ENCODE measurements at places on chromosomes 7 and 10.

GRCh38 chr10:114058297-114058696 lies 14.6 kb downstream of the ADRB1 start:
- DNase-seq, result no peak

- no peak for DNase-seq
These were observed 73.2 kb downstream of the RNF216 start for GRCh38 chr7:5708271-5708670.

GRCh38 chr7:27171637-27172314 lies 2.3 kb downstream of the HOXA10 start:
- DNase-seq, result no peak

DNA sequence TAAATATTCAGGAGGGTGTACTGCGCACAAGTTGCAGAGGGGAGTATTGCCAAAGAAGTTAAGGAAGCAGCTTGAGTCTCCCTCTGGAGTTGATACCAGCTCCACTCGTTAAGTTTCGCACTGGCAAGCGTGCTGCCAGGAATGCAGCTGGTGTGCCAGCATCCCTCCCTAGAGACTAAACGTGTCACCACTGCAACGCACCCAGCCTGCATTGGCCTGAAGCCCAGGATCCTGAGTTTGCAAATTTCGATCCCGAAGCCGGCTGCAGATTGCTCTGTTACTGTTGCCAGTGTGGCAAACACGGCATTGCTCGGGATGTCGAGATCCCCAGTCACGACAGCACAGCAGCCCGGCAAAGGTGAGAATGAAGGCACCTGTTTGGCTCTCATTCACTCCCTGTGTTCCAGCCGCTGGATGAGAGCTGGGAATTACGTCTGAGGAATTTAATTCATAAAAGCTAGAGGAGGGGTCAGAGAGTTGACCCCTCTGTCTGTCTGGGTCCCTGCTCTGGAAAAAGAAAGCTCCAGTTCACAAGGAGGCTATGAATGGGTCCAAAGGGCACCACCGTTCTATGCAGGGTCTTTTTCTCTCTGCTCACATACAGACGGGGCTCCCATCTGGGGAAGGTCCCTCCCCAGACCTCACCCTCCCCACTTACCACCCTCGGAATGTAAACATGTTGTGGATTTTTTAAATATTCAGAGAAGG lies 61.0 kb downstream of the NRP1 start:
- no peak for DNase-seq

DNA sequence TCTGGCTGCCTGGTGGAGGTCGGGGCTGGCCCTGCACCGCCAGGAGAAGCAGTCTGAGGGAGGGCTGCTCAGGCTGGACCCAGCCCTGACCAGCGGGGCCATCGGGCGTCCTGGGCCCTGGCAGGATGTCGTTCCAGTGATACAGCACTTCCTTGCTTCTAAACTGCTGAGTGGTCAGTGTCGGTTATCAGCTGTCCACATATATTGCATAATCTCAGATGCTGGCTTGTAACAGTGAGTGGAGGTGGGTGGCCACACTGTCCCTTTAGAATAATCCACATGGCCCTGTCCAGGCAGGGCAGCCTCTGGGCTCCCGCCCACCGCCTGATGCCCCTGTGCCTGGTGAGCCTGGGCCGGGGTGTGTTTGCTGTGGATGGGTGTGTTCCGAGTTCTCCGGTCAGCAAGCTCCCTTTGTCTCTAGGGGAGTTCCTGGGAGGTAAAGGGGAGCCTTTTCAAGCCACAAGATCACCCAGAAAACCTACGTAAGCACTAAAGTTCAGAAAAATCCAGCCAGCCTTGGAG lies 86.1 kb downstream of the LHPP start:
- no peak for DNase-seq

DNA sequence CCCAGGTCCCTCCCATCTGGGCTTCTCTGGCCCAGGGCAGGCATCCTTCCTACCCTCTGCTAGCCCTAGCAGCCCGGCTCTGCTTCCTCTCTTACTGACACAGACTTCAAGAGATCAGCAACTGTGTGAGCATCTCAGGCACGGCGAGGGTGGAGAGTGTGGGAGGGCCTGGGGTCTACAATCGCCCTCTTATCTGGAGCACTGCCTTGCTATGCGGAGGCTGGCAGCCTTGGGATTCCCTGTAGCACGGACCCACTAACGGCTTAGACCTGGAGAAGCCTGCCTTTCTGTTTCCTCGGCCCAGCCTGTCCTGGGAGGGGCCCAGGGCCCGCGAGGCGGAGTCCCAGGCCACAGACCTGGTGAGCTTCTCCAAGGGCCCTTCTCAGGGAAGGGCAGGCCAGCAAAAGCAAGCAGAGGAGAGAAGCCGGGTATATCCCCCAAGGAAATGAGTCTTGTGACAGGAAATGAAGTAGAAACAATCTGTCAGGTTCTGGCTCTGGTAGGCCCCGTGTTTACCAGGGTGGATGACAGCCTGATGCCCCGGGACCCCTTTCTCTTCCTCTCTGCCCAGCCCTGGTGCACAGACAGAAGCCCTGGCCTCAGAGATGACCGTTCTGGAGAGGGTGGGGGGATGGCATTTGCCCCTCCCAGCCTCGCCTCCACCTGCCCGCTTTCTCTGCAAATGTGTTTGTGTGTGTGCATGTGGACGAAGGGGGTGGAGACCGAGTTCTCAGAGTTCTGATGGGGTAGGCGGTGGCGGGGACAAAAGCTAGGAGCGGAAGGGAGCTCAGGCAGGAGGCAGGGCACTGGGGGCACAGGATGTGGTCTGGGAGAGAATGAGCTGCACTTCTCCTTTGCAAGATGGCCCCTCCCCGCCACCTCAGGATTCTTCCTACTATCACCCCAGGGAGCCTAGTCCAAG lies 2.5 kb downstream of the LRCH4 start:
- DNase-seq, result peak; percentile 29

- DNase-seq, result no peak
These were observed 7.7 kb upstream of the RET start for GRCh38 chr10:43069211-43069515.

GRCh38 chr7:47953822-47954221 lies 5.6 kb upstream of the PKD1L1 start:
- DNase-seq, result no peak

DNA sequence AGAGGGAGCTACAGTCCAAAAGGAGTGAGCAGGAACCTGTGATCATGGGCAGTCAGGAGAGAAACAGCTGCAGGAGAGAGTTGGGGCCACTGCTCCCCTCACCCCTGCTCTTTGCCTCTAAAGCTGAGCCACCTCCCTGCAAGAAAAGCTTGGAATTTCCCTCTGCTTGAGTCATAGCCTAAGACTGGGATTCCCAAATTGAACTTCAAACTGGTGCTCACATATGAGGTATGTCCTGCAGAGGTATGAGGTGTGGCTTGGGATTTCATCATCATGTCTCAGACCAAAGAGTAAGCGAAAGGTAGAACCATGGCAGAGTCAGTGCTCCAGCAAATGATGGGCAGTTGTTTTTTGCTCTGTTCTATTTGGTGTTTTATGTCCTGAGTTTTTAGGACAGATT lies 237.1 kb upstream of the NRP1 start:
- DNase-seq, result no peak

DNA sequence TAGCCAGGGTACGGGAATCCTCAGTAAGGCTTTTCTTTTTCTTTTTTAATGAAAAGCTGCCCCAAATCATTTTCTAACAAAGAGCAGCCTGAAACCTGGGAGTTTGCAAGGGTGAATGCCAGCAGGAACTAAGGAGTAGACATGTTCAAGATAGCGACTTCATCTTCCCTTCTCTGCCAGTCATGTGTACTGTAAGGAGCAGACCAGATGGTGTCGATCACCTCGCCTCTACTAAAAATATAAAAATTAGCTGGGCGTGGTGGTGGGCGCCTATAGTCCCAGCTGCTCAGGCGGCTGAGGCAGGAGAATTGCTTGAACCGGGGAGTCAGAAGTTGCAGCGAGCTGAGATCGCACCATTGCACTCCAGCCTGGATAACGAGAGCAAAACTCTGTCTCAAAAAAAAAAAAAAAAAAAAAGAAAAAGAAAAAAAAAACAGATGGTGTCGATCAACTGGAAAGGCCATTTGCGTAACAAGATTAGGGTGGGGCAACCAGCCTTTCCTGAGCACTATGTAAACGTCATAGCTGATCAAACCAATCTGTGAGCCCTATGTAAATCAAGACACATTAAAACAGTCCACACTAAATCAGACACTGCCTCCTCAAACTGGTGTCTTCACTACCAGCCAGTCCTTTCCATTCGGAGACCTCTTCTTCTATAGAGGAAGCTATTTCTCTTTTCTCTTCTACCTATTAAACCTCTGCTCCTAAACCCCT lies 33.8 kb downstream of the NOLC1 start:
- no peak for DNase-seq

DNA sequence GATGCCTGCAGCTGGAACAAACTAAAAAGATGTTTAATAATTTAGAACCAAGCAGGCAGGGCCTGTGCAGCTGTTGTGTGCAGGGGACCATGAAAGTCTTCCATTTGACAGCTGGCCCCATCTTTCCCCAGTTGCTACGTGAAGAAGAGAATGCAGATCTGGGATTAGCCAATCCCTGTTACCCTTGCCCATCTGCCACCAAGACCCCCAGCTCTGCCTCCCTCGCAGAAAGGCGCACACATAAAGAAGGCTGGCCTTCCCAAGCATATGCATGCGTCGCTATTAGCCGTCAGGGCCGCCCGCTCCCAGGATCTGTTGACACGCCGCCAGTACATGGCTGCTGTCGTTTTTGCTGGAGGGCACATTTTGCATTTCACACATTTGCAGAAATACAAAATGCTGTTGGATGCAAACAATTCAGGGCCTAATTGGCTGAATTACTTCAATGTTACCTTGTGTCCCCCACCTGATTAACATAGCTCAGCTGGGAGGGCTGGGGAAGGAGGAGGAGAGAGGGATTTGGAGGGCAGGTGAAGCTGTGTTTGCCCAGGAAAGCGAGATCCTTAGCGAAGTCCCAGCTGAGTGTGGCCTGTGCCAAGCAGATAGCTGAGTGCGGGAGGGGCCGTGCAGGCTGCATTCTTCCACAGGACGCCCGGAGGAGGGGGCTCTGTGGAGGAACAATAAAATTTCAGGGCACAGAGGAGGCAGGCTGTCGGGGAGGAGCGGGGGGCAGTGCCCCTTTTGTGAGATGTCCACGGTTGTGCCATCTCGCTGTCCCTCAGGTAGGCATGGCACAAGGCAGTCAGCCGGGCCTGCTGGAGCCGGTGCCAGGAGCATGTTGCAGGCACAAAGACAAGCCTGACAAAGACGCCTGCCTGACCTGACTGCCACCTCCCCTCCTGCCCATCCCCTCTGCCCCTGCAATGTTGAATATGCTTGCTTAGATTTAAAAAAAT lies 443.0 kb upstream of the MKI67 start:
- DNase-seq, result no peak

- DNase-seq, result no peak
These were observed 158.5 kb downstream of the LHFPL3 start for GRCh38 chr7:104486931-104487330.

DNA sequence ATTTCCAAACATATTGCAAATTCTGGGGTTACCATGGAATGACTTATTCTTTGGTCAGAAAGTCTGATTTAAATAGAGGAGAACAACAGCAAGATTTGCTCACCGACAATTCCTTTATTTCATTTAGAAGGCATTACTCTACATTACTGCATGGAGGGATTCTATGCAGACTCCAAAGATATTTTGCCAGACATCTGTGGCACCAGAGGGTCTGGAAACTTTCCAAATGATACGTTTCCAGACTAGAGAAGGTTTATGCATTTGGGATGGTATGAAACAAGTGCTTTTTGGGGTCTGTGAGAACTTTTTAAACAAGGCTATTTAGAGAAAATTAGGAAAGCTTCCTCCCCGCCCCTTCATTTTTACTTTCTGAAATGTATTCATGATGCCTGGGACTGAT lies 125.3 kb downstream of the SAMD9 start:
- no peak for DNase-seq

- no peak for DNase-seq
These were observed 75.4 kb downstream of the WIPF3 start for GRCh38 chr7:29881724-29882123.

DNA sequence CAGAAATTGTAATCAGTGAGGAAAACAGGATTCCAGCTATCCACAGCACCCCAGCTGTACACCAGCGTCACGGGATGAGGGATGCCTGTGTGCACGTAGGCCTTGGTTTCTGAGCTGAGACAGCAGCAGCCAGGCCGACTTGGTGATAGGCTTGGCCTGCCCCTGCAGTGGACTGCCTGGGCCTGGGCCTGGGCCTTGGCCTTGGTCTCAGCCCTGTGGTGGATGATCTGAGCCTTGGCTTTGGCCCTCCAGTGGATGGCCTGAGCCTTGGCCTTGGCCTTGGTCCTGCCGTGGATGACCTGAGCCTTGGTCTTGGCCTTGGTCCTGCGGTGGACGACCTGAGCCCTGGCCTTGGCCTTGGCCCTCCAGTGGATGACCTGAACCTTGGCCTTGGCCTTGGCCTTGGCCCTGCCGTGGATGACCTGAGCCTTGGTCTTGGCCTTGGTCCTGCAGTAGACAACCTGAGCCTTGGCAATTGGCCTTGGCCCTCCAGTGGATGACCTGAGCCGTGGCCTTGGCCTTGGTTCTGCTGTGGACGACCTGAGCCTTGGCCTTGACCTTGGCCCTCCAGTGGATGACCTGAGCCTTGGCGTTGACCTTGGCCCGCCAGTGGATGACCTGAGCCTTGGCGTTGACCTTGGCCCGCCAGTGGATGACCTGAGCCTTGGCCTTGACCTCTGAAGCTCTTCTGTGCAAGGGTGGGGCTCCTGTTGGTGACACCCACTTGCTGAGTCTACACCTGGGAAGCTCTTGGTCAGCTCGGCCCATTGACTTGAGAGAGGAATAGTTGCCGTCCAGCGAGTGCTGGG lies 93.8 kb downstream of the CUX1 start:
- no peak for DNase-seq

- no peak for DNase-seq
These were observed 751 bp upstream of the GTPBP10 start for GRCh38 chr7:90345595-90346335.

GRCh38 chr7:128831994-128832879 lies 2.0 kb downstream of the FLNC start:
- no peak for DNase-seq

Measured in stimulated activated CD4-positive, alpha-beta T cell treated with anti-CD3 and anti-CD28 coated beads, TNF-alpha, amount 100 ng/mL, for 4 hours (primary cell).